ENCODE measurements at places on chromosomes 2 and 18.

DNA sequence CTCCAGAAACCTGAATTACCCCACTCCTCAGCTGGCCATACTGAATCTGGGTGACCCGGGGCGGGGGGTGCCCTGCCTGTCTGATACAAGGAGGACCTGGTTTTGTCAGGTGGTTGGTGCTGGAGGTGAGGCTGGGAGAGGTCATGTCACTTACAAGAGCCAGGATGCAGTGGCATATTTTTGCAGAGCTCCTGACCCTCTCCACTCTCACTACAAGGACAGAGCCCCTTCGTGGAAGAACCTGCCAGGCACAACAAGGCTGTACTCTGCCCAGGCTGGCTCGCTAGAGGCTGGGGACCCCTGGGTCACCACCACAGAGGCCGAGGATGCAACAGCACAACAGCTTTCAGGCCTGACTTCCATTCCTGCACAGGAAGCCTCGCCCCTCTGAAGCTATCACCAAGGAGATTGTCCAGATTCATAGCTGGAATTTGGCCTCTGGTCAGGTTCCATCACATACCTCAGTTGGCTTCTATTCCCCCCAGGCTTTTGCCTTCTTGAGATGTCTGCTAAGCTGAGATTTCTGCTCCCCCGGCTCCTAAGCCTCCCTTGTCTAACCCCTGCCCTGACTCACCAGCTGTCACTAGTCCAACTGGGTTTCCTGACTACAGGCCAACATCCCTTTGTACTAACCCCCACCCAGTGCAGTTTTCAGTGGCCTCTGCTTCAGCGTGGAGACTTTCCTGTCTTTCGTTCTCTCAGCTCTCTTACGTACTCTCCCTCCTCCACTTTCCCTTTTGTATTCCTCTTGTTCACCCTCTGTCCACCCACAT, 132.5 kb upstream of the EPAS1 start:
- DNase-seq, result no peak

- DNase-seq, result no peak
These were observed 83.9 kb upstream of the SH3BP4 start for GRCh38 chr2:234867882-234868285.

DNA sequence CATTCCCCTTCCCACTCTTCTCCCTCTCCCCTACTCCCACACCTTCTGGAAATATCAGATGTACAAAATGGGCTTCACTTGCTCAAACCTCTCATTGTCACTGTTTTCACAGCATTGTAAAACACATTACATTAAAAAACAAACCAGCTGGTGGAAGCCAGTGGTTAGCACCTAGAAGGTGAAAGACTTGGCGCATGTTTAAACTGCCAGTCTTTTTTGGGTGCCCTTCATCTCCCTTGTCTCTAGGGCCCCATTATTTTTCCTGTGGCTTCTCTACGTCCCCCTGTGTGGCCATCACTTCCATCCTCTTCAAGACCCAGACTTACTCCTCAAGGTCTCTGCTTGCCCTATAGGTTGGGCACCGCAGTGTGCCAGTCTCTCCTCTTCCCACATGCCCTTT, 34.9 kb downstream of the MGAT5 start:
- DNase-seq, result no peak

DNA sequence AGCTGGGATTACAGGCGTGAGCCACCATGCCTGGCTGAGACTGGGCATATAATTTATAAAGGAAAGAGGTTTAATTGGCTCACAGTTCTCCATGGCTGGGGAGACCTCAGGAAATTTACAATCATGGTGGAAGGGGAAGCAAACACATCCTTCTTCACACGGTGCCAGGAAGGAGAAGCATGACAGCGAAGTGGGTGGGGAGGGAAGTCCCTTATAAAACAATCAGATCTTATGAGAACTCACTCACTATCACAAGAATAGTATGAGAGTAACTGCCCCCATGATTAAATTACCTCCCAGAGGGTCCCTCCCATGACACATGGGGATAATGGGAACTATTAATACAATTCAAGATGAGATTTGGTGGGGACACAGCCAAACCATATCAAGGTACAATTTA, 7.8 kb upstream of the LCLAT1 start:
- no peak for DNase-seq

DNA sequence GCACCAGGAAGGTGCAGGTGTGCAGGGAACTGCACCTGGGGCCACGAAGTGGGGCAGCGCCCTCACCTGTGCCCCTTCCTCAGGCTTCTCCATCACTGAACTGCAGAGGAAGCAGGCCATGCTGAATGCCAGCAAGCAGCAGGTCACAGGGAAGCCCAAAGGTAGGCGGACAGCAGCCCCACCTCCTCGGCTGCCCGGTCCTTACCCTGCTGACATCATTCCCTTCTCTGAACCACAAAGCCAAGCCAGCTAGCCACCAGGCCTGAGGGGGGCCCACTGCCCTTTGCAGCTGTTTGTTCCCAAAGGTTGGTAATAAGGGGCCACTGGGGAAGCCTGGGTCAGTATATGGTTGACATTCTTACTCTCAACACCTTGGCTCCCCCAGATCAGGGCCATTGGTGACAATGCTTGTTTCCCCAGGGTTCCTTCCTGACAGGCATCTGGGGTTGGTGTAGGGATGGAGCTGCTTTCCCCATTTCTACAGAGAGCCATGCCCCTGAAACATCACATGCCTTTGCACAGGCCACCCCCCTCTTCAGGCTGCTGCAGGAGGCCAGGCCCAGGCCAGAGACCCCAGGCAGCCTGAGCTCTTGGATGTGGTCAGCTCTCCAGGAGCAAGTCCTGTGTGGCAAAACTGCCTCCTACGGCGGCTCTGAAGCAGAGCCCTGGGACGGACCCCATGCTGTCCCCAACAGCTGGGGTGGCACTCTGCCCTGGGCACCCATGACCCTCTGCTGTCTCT, 47.8 kb downstream of the FAM168B start:
- no peak for DNase-seq

- no peak for DNase-seq
These were observed 2045.9 kb upstream of the CELF4 start for GRCh38 chr18:39611381-39612100.

- no peak for DNase-seq
These were observed 8.8 kb downstream of the COL4A4 start for GRCh38 chr2:227154986-227155774.

- DNase-seq, result no peak
These were observed 176.8 kb upstream of the TRIB2 start for GRCh38 chr2:12539776-12540562.

- DNase-seq, result no peak
These were observed 283.9 kb upstream of the ACVR2A start for GRCh38 chr2:147560810-147561535.

- no peak for DNase-seq
These were observed 37.0 kb upstream of the PKDCC start for GRCh38 chr2:42010743-42011298.

DNA sequence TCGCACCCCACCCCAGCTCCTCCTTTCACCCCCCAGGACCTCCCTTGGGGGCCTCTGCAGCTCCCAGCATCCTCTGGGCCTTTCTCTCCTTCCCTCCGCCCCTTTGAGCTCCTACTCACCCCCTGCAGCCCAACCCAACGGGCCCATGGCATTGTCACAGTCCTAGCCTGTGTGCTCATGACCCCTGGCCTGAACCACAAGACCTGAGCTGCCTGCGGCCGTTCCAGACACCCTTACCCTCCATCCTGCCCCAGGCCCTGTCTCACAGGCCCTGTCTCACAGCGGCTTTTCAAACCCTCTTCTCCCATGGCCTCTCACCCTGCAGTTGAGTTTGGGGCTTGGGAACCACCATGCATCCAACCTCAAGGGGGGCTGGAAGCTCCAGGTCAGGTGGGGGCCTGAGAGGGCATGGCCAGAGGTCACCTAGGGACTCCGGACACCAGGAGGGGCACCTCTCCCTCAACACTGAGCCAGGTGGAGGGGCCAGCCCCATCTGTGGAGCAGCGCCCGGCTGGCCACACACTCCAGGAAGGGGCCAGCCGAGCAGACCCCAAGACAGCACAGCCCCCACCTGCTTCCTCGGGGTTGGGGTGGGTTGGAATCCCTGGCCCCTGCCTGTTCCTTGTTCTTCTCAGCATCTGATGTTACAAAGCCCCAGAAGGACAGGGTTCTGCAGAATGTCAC, 6.9 kb downstream of the MAB21L4 start:
- DNase-seq, result no peak

GRCh38 chr18:23810396-23810795, 121.1 kb downstream of the LAMA3 start:
- DNase-seq, result peak; percentile 18

DNA sequence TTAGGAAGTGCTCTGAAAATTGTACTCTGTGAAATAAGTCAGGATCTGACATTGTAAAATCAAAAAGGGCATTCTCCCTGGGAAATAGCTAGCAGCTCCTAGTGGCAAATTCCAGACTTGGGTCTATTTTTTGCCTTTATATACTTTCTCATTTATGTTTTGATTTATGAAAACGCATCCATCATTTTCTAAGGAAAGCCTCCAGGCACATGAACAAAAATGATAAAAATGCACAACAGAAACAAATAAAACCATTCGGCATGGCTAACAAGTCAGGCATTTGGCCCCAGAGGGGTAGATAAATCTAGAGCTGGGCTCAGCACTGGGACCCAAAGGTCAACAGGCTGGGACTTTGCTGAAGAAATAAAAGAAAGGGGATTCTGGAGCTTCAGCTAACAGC, 167.0 kb downstream of the BCL11A start:
- no peak for DNase-seq

GRCh38 chr2:31581124-31581795, 522 bp upstream of the SRD5A2 start:
- no peak for DNase-seq

DNA sequence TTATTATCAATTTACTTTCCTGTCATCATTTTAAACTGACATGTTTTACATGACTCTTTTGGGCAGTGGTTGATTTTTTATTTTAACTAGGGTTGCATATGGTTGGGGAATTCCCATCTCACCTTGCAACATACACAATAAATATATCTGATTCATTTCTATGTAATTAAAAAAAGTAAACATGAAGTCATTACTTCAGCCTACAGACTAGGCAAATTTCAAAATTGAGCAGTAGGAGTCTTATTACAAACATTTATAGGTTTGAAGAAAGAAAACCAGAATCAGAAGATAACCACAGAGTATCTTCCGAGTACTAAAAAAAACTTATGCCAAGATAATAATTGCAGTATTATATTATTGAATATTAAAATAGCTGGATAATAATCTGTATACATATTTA, 377.0 kb upstream of the VRK2 start:
- DNase-seq, result no peak

GRCh38 chr2:12251749-12252148, 465.0 kb upstream of the TRIB2 start:
- no peak for DNase-seq

- no peak for DNase-seq
These were observed 24.5 kb downstream of the CRACDL start for GRCh38 chr2:98911376-98912154.

GRCh38 chr2:133773854-133774653, 205.8 kb upstream of the NCKAP5 start:
- DNase-seq, result no peak

GRCh38 chr2:98530114-98530513, 78.2 kb downstream of the COA5 start:
- no peak for DNase-seq

- DNase-seq, result no peak
These were observed 28.8 kb downstream of the CNGA3 start for GRCh38 chr2:98374958-98375570.

DNA sequence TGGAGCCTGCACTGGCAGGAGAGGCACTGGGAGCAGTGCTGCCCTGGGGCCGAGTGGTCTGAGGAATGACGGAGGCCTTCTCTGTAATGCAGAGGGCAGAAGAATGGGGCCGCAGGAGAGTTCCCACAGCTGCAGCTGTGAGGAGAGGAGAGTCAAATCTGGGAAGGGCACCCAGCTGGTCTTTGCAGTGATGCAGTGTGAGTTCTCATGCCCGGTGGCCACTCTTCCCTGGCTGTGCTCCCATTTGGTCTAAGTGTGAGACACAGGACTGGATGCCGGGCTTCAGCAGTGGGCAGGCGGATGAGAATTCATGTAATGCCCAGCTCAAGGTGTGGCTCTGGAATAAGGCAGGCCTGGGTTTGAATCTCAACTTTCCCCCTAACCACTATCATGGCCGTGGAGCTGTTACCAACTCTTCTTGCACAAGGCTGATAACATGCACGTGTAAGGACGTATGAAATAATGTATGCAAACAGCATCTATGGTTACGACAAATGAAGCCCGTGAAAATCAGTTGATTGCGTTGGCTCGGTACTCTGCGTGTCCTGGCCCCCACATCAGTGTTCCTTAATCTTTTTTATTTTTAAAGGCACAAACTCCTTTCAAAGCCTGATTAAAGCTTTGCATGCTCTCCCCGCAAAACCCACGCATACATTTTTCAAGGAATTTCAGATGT, 71.6 kb downstream of the ACKR3 start:
- DNase-seq, result no peak

- DNase-seq, result no peak
These were observed 82.9 kb downstream of the CRIM1 start for GRCh38 chr2:36438449-36438977.

DNA sequence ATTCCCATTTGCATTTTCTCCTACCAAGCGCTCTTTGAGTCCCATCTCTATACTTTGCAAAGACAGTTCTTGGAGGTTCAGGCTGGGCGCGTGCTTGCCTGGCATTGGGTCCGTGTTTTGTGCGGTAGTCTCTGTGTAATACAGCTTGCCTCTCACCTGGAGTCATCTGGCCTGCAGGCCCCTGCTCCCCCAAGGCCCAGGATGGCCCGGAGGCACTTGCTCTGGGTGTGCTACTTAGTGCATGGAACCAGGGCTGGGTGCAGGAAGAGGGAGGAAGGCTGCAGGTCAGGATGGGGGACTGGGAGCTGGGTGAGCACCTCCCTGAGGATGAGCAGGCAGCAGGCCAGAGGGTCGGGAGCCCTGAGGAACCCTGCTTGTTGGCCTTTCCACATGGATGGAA, 220.9 kb downstream of the LDLRAD4 start:
- no peak for DNase-seq

- DNase-seq, result no peak
These were observed 25.1 kb upstream of the CAB39 start for GRCh38 chr2:230687498-230687897.

- no peak for DNase-seq
These were observed 95.6 kb downstream of the HDAC4 start for GRCh38 chr2:239305222-239305575.

GRCh38 chr2:109466674-109467575, 146.8 kb downstream of the SEPTIN10 start:
- no peak for DNase-seq

DNA sequence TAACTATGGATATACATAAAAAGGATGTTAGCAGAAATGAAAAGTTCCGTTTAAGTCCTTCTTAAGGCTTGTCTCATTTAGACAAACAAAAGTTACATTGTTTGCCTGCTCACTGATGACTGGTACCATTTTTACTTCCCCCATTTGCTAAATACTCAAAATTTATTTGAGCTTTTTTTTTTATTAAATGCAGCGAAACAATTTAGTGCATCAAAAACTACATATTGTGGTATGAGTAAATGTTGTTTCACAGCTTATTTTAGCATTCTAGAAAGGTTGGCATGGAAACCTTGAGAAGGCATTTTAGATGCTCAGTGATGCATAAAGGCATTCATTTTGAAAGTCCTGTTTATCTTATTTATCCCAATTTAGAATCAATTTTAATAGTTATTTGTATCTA, 100.0 kb downstream of the MAP2 start:
- no peak for DNase-seq

Data from activated naive CD4-positive, alpha-beta T cell treated with anti-CD3 and anti-CD28 coated beads, Interleukin-2, amount 50 U/mL, for 16 hours (primary cell).